ENCODE measurements at places on chromosomes 7 and 10. TPM values are rescaled to one million over a fixed set of nuclear protein-coding genes. Genes with fewer than 3 reads are reported as not detected.

RSPH10B2 gene
- total RNA-seq = not detected

MKI67 gene
- 38.7 TPM for total RNA-seq

PRR15 gene
- total RNA-seq = 2.4 TPM

SUMF2 gene
- total RNA-seq = 199 TPM

POLR2J2 gene
- total RNA-seq = 11.4 TPM

PITX3 gene
- not detected for total RNA-seq

NANOS1 gene
- 2.7 TPM for total RNA-seq

LIPJ gene
- 0.09 TPM for total RNA-seq

PIP gene
- not detected for total RNA-seq

TLL2 gene
- total RNA-seq = under 0.01 TPM

FAM25C gene
- not detected for total RNA-seq

WEE2 gene
- total RNA-seq = not detected

IDI2 gene
- total RNA-seq = not detected
